ENCODE measurements at places on chromosomes 12 and 14.

DNA sequence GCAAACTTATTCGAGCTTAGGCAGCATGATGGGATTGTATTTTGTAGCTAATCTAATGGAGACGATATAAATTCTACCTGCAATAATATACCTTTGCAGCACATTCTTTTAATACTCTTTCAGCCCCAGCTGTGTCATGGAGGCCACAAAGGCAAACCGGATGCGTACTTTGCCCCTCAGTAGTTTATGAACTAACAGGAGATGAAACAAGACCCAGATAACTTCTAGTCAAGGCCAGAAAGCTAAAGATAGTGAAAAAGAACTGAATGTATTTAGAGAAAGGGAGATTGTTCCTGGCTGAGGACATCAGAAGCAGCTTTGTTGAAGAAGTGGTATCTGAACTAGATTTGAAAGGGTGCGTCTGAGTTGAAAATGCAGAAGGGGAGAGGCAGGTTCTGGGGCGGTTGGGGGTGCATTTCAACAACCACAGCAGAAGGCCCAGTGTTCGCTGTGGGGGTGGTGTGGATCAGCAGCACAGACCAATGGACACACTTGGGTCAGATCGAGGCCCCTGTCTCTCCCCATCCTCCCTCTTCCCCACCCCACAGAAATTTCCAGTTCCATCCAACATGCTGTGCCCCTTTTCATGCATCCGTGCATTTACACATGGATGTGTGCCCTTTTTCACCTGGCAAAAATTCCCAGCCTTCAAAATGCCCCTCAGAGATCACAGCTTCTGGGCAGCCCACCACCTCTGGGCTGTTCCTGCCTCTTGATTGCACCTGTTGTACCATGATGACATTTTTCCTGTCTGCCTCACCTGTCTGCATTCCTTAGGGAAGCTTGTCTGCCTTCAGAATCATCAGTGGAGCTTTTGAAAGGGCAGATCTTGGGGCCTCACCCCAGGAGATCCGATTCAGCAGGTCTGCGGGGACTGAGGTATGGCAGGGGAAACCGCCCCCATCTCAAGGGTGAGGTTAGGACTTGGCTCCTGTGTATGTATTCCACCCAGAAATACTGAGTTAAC is 2.2 kb downstream of the ZNF839 start:
- no peak for DNase-seq

GRCh38 chr12:117125272-117125613 is 26.0 kb upstream of the TESC start:
- DNase-seq = no peak

GRCh38 chr12:62621101-62621638 is 154.5 kb downstream of the MON2 start:
- no peak for DNase-seq

DNA sequence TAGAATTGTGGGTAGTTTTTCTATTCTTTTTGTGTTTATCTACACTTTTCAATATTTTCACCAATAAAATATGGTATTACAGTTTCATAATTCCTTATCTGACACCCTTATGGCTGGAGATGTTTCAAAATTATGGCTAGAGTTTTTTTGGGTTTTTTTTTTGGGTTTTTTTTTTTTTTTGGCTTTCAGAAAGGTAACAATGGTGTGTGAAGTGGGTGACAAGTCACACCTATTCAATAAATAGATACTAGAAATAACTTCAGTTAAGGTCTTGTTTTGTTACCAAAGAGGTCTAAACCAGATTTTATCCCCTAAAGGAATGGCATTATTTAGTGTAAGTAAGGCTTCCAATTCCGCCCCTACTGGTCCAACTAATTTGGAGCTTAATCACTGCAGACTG is 19.5 kb downstream of the SPPL3 start:
- DNase-seq = no peak

- DNase-seq = no peak
These were observed 24.8 kb upstream of the LGALS3 start for GRCh38 chr14:55103971-55104954.

- no peak for DNase-seq
These were observed 34.3 kb upstream of the CHST11 start for GRCh38 chr12:104422441-104422840.

Measured in kidney capillary endothelial cell (primary cell).